ENCODE measurements at places on chromosomes 7 and 10.

GRCh38 chr7:31663072-31663471, 23.9 kb upstream of the PPP1R17 start:
- no peak for DNase-seq

DNA sequence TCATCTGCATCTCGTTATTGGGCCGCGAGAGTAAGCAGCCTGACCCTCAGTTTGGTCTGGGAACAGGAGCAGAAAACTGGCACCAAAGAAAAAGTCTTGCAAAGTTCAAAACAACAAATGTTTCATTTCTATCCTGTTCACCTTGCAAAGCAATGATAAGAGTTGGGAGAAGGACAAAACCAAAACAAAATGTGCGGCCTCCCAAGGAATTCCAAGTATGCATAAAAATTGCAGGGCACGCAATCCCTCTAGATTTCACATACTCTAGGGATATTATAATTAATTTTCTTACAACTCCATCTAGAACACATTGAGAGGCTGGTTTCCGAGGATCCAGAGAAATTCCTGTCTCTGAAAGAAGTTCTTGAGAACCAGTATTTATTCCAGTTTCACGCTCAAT, 20.1 kb downstream of the CHUK start:
- no peak for DNase-seq

DNA sequence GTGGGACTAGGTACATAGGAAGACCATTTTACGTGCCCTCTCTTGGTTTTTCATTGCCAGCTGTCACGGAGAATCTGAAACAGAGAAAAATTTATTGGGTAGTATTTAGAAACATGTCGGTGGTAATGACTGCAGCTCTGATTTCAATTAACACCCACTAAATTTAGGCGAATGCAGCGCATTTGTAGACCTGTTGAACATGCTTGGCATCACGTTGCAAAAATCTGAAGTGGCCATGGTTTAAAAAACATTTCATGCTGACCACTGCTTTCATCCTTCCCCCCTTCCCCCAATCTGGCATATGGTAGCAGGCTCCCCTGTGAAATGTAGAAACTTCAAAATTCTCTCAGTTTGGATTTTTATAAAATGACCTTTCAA, 34.0 kb downstream of the LRMDA start:
- no peak for DNase-seq

DNA sequence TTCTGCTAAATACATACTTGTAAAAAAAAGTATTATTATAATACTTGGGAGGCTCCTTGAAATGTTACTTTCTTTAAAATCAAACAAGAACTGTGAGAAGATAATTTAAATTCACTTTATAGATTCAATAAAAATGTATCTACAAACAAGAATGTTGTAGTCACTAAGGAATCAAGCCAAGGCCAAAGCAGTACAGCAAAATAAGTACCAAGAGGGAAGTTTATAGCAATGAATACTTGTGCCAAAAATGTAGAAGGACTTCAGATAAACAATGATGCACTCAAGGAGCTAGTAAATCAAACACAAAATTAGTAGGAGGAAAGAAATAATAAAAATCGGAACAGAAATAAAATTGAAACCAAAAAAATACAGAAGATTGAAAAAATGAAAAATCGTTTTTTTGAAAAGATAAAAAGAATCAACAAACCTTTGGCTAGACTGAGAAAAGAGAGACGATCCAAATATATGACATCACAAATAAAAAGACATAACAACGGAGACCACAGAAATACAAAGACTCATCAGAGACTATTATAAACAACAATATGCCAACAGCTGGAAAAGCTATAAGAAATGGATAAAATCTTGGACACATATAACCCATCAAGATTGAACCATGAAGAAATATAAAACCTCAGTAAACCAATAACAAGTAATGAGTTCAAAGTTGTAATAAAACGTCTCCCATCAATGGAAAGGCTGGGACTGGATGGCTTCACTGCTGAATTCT, 286.0 kb upstream of the TMEM229A start:
- DNase-seq: no peak

- DNase-seq: no peak
Observed at GRCh38 chr7:74544706-74545469, 91.2 kb downstream of the GTF2IRD1 start.

DNA sequence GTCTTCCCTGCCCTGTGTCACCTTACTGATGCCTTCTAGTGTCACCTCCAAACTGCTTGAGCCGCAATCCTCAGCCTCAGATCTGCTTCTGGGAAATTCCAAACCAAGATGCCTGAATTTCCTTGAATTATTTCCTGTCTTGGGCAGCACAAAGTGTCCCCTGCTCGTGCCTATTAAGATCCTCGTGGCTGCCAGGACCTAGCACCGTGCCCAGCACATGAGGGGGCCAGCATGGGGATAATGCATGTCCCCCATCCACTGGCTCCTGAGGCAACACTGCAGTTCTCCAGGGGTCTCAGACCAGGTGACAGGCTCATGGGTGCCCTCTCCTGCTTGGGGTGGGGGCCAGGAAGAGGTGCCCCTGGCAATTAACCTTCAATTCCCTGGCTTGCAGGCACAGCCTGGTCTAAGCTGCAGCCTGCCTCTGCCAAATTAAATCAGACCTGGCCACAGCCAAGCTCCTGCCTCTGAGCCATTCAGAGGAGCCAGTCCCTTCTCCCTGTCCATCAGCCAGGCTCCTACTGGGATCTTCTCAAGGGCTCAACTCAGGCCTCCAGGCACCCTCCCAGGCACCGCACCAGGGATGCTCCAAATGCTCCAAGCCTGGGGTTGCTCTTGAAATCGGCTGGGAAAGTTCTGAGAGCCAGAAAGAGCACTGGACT, 146.6 kb downstream of the SH3PXD2A start:
- DNase-seq: no peak

DNA sequence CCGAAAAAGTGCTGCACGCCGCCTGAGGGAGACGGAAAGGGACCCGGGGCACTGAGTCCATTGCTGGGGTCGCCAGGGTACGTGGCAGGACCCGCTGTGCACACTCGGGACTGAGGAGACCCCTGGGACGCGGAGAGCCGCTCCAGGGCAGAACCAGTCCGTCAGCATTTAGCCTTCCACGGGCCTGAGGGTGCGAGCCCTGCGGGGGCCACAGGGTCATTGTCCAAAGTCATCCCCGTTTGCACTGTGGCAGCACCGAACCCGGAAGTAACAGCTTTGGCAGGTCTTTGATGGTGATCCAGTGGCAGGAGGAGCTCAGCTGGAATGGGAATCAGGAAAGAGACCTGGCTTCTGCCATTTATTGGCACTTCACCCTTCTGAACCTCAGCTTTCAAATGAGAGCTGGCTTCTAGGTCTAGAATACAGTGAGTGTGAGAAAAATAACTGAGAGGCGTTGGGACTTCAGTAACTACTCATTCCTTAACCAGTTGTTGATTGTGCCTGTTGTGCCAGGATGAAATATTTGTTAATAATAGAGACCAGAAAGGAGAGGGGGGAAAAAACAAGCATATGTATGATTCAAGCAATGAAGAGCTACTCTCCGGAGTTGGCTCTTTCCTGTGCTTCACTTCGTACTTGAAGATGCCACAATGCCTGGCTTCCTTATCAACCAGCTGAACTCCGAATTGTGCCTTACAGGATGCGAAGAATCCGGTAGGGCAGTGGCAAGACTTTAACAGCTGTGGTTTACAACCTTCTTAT, 811 bp upstream of the ARHGAP12 start:
- peak; percentile 25 for DNase-seq

DNA sequence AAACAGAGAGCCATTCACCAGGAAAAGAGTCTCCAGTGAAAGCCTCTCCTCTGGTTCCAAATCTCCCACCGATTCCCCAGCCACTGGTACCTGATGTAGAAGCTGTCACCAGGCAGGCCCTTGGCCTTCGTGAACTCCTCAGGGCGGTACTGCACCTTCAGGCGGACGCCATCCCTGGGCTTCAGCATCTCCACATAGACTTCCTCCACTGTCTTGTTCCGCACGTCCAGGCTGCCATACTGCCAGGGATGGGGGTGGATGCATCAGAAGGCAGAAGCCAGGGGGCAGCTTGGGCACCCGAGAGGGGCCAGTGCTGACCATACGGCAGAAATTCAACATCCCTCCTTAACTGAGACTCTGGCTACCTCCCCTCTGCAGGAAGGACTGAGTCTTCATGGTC, 118.8 kb downstream of the DLG5 start:
- no peak for DNase-seq

GRCh38 chr7:31910191-31910590, 160.0 kb downstream of the PDE1C start:
- DNase-seq: no peak

- no peak for DNase-seq
Observed at GRCh38 chr10:5447611-5448071, 35.3 kb downstream of the NET1 start.

DNA sequence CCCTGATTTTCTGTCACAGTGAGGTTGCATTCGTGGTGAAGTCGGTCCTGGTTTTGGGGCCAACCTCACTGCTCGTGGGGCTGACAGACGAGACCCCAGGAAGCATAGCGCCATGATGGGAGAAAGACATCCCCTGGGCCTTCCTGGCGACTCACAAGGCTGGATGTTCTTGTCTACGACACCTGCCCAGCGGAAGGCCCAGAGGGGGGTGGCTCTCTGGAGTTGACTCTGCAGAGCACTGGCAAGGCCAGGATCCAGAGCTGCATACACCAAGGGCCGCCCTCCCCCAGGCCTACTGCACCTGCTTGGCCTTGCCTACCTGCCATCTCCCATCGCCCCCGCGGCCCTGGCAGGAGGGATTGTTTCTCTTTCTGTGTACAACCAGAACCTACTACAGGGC, 608.9 kb downstream of the PTPRN2 start:
- no peak for DNase-seq

DNA sequence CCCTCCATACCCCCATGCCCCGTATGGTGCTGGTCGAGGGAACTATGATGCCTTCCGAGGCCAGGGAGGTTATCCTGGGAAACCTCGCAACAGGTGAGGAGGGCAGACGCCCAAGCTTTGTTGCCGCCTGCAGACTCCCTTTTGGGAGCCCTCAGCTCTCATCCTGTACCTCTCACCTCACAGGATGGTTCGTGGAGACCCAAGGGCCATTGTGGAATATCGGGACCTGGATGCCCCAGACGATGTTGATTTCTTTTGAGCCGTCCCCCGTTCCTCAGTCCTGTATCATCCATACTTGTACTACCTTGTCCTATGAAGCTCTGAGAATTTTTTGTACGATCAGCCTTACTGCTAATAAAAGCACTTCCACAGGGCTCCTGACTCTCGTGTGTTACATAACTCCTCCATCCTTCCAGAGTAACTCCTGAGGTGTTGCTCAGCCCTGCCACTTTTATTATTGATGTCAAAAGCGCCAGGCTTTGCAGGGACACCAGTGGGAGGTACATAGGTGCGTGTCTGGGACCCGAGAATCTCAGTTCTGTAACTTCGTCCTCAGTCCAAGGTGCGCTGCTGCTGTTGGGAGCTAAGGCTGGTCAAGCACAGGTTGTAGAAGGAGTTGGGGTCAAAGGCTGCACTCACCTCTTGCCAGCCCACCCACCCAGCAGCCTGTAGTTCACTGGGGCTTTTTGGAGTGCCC, 1.1 kb downstream of the UFSP1 start:
- no peak for DNase-seq

Data from memory B cell (primary cell).